ENCODE measurements at places on chromosomes 5 and 9.

- DNase-seq, result no peak
Observed at GRCh38 chr9:136193127-136193890, 11.6 kb downstream of the LHX3 start.

GRCh38 chr5:13814301-13814700 is 130.2 kb downstream of the DNAH5 start:
- DNase-seq, result no peak

DNA sequence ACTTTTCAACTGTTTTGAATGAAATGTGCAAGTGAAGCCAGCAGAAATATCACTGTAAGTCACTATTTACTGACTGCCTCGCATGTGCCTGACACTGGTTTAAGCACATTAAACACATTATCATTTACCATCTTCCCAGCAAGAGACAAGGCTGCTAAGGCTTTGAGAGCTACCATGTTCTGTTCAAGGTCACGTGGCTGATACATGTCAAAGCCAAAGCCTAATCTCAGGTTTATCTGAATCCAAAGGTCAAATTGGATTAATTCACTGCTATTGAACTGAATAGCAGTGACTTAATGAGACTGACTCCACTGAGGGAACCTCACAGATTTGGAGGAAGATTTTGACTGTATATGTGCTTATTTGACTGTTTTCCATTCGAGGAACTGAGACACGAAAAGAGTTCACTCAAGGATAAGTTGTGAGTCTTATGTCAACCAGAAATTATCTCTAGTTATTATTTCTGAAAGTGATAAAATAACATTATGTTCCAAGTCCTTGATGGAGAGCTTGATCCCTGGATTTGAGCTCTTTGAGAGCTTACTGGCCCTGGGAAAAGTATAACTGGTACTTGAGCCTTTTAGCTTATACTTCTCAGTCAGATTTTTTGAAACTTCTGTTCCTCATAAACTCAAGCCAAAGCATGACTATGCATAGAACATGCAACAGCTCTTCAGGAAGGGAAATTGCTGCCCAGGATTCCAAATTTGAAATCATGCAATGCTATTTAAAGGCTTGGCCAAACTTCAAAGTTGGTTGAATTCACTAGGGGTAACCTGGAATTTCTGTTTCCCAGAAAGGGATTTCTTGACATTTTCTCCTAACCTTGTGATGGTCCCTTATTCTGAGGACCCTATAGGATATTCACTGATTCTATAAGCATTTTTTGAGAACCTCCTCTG is 23.4 kb upstream of the ARHGAP26 start:
- DNase-seq, result no peak

DNA sequence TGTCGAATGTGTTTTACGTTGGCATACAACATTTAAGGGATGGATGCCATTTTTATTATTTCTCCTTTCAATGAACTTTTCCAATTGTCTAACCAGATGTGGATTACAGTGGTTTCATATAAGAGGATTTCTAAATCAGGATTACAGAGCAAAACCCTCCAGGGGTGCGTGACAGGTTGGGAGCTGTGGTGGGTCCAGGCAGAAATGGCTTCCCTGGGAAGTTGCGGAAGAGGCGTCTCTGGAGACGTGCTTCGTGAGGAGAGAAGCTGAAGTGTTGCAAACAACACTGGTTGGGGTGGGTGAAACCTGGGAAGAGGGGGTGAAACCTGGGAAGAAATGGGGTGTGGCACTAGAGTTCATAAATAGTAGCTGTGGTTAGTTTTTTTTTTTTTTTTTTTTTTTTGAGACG is 4.5 kb upstream of the RPL26L1 start:
- DNase-seq, result no peak

GRCh38 chr5:31100047-31100575 is 93.4 kb upstream of the CDH6 start:
- no peak for DNase-seq

GRCh38 chr9:130815242-130815808 is 19.7 kb upstream of the ABL1 start:
- DNase-seq, result no peak

DNA sequence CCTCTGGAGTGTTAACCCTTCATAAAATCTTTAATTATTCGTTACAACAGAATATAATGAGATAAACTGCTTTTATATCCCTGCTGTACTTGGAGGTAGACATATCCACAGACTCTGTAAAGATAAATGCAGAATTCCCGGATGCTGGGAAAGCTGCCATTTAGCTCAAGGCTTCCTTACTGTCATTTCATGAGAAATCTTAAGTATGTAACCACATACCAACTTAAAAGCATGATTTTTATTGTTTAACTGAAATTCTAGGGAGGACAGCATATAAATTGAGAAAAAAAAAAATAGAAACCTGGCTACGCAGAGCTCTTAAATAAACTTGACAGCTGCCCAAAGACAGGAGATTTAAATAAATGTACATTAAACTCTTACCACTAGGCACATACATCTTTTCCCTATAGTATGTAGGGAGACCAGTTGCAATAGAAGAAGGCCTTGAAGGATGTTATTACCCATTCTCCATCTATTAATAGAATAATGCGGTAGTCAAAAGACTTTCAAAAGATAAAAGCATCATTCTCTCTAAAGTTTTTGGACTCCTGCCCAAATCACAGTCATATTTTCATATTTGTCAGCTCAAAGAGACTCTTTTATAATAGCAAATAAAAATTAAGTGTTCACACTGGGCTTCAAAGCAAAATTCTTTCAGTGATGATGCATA is 373.8 kb downstream of the NDUFS4 start:
- DNase-seq, result no peak

- no peak for DNase-seq
Observed at GRCh38 chr9:30522061-30522460, 1862.4 kb upstream of the ACO1 start.

GRCh38 chr5:32255540-32255900 is 57.2 kb downstream of the MTMR12 start:
- DNase-seq, result no peak

GRCh38 chr5:56677690-56678305 is 137.6 kb upstream of the MAP3K1 start:
- no peak for DNase-seq

DNA sequence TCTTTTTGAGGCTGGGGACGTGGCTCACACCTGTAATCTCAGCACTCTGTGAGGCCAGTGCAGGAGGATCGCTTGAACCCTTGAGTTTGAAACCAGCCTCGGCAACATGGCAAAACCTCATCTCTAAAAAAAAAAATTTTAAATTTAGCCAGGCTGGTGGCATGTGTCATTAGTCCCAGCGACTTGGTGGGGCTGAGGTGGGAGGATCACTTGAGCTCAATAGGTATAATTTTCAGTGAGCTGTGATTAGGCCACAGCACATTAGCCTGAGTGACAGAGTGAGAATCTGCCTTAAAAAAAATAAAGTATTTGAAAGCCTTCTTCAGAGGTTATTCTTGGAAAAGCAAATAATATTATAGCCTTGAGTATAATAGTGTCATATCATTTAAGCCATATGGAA is 41.8 kb downstream of the NSD1 start:
- no peak for DNase-seq

- DNase-seq, result no peak
Observed at GRCh38 chr5:83306572-83307241, 164.8 kb upstream of the VCAN start.

- DNase-seq, result no peak
Observed at GRCh38 chr5:115459855-115460341, 84.7 kb downstream of the FEM1C start.

- no peak for DNase-seq
Observed at GRCh38 chr5:154779105-154779504, 23.9 kb downstream of the LARP1 start.

Measured in left forelimb (tissue), 1 donor.